ENCODE measurements at places on chromosomes 12 and 14.

DNA sequence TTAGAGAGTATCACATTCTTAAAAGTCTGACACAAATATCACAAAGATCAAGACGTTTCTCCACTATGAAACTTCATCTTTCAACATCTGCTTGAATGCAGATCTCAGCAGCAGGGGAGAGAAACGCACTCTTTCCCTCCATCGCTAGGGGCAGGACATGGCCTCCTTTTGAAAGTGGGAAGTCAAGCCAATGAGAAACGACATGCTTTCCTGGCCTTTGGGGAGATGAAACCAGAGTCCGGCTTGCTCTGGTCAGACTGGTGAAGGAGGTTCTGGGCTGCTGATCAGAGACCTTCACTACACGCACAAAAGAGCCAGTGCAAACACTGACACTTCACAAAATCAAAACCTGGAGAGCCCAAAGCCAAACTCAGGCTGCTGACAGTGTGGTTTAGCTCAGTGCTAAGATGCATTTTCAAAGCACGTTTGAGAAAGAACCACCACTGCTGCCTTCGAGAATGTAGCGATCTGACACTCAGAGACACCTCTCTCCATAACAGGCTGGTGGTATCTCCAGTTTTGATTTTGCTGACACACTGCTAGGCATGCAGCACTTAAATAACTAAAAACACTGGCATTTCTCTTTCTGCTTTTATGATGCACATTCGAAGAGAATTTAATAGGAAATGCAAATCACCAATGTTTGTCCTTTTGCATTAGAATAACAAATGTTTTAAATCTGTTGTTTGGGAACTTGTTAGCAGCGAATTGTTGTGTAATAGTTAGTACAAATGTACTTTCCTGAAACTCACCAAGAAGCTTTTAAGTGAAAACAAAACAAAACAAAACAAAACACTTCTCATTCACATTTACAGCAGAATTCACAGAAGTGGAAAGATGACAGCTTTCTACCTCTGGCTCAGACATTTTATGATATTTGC lies 93.9 kb upstream of the OVCH1 start:
- no peak for DNase-seq

GRCh38 chr14:54565785-54566409 lies 1.0 kb upstream of the SAMD4A start:
- peak; percentile 98 for DNase-seq

- DNase-seq: no peak
These were observed 65.3 kb upstream of the PTPRR start for GRCh38 chr12:70985850-70986249.

GRCh38 chr14:97730706-97731105 lies 933.5 kb downstream of the VRK1 start:
- no peak for DNase-seq

DNA sequence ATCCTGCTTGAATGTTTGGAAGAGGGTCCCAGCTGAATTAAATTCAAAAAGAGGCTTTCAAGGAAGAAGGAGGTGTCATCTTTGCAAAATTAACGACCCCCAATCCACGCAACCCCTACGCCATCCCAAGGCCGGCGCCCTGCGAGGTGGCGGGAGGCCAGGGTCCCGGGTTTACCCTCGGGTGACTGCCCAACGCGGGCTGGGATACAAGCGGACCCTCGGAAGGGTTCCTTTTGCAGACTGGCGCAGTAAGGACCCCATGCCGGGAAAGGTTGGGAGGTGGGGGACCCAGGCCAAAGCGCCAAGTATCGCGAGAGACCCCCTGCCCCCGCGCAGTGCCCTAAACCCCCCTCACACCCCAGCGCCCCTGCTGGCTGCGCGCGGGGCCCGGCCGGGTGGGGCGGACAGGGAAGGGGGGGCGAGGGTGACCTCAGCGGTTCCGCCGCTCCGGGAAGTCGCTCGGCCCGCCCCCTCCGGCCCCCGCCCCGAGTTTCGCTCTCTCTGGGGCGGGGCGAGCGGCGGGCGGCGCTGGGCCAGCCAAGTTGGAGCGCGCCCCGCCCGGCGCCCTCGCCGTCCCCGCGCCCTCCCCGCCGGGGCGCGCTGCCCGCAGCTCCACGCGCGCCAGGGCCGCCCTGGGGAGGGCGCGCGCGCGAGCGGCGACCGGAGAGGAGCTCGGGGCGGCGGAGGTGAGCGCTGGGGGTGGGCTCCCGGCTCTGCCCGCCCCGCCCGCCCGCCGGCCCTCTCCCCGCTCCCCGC lies 708 bp upstream of the ZBTB42 start:
- peak; percentile 97 for DNase-seq
